Suppressor macrophage treated with lipopolysaccharide for 1 hour (primary cell): ENCODE measurements at places on chromosomes 6 and 20.
A peak's percentile ranks its signal among the peaks of the same experiment; 100 is the strongest.

DNA sequence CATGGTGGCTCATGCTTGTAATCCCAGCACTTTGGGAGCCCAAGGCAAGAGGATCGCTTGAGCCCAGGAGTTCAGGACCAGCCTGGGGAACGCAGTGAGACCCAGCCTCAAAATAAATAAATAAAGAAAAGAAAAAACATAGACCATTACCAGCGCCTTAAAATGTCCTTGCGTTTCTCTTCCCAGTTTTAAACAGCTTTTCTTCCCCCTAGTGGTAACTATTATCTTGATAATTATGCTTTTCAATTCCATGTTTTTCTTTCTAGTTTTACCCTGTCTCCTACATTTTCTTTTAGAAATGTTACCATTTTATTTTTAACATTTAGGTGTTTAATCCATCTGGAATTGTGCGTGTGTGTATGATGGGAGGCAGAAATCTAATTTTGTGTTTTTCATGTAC lies 24.4 kb downstream of the DNAH8 start:
- peak; percentile 15 for DNase-seq

DNA sequence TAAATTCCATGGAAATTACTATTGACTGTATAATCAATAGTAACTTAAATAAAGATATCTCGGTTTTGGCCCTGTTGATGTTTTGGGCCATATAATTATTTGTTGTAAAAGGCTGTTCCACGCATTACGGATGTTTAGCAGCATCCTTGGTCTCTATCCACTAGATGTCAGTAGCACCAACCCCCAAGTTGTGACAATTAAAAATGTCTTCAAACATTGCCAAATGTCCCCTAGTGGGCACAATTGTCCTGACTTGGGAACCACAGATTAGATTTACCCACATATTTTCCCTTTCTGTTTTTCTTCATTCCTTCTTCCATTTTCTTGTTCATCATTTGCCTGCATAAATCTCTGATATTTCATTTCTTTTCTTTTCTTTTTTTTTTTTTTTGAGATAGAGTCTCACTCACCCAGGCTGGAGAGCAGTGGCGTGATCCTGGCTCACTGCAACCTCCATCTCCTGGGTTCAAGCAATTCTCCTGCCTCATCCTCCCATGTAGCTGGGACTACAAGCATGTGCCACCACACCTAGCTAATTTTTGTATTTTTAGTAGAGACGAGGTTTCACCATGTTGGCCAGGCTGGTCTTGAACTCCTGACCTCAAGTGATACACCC lies 13.6 kb upstream of the WFDC8 start:
- peak; percentile 80 for DNase-seq

DNA sequence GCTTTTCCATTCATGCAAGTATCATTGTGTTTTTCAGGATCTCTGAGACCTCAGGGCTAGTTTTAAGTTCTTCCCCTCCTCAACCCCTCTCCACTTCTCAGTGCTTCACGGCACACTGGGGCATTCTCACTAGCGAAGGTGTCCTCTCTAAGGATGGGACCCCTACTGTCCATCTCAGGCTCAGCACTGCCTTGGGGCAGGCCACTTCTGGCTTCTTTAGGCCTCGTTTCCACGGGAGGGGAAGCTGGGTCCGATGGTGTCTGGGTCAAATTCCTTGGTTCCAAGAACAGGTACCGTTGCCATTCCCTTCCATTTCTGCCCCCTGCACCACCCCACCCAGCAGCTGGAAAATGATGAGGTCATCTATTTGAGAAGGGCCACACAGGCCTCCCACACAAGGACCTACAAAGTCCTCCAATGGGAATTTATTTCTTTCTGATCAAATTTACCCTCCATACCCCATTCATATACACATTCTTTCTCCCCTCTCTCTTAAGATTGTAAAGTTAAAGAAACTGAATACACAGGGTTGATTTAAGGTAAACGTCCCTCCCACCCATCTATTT lies 17.2 kb downstream of the GNAS start:
- no peak for DNase-seq

DNA sequence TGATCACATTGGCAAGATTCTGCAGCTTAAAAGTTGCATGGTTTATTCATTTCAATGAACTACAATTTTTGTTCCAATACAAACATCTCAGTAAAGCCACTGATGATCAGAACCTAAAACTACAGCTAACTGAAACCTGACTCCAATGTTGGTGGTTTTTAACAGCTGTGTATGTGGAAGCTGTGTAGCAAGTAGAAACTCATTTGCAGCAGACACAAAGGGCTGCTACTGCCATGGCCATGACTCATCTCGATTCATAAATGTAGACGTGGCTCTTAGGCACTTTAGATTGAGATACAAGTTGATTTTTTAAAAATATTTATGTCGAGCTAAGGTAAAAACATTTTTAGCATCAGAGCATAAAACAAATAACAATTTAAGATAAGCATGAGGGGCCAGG lies 19.5 kb upstream of the MAP3K4 start:
- no peak for DNase-seq

- peak; percentile 3 for DNase-seq
Measured at GRCh38 chr6:27650620-27651370, 177.9 kb upstream of the ZNF184 start.

GRCh38 chr20:54323227-54323734 lies 115.4 kb downstream of the PFDN4 start:
- no peak for DNase-seq

DNA sequence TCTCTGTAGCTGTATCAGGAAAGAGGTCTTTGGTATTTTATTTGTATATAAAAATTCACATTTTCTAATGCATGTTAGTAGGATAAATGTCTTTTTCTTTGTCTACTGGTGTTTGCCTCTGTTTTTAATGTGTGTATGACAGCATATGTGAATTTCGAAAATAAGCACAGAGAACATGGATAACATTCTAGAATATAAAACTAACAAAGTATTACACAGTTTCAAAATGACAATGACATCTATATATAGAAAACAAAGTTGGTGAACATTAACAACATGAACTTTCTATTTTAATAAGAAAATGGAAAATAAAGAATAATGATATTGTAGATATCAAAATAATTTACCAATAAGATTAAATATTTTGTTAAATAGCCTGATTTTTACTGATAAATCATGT lies 608.0 kb downstream of the COL12A1 start:
- DNase-seq = no peak

DNA sequence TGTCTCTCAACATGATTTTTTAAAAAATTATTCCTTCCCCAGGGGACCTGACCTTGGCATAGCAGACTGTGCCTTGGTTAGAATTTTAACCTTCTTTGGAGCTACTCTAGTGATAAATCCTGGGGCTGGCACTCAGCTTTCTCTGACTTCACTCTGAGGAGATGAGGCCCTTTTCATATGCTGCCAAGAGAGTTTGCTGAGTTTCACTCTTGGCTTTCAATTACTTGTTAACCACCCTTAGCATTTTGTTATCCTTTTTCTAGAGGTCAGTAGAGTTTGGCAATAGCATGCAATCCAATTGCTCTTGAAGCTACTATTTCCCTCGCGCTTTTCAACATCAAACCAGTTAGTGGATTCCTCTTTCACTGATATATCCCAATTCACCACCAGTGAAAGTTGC lies 920.3 kb downstream of the EYS start:
- no peak for DNase-seq

DNA sequence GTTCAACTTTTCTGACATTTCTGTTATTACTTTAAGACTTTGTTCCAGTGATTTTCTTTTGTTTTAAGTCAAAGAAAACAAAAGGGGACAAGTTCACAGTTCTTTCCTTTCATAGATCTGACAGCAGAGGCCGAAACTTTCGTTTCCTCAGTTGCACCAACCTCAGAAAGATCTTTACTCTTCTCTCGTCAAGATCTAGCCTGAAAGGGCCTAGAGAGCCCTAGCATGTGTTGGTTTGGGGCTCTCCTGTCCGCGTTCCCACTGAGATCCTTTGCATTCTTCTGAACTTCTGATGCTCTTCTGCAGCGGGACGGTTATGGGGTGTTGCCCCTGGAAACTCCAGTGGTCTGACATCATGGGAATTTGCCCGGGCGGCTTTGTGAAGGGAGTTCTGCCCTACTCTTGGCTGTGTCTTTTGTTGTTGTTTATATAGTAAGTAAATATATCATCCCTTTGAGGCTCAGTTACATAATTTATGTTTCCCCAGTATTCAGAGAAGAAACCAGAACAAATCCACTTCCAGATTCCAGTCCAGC lies 129.1 kb downstream of the SASH1 start:
- no peak for DNase-seq

GRCh38 chr6:110542311-110543024 lies 66.1 kb upstream of the SLC22A16 start:
- no peak for DNase-seq

DNA sequence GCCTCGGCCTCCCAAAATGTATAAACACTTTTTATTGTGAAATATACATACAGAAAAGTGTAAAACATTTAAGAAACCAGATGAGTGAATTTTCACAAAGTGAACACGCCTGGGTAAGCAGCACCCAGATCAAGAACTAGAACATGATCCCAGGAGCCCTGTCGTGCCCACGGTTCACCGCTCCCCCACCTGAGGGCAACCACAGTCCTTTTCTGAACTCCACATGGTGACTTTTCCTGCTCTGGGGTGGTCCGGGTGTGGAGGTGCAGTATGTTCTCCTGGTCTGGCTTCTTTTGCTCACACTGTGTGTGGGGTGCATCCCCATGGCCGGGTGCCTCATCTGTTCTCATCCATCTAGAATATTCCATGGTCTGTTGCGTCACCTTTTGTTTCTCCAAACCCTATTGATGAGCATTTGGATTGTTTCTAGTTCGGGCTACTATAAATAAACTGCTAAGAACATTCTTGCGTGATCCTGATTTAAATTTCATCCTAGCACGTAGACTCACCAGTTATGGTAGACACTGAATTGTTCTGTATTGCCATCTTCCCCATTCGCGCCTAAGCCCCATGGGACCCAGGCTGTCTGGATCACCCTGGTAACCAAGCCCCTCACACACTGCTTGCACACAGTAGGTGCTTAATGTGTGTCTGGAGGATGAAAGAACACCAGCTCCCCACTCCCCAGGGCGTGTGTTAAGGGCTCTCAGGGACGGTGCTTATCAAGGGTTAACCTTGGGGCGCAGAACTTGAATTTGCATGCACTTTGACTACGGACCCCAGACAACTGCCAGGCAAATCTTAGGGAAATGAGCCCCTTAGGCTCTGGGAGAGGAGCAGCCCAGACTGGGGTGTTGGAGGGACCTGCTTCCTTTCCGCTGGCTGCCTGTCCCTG lies 56.2 kb downstream of the CTCFL start:
- no peak for DNase-seq

DNA sequence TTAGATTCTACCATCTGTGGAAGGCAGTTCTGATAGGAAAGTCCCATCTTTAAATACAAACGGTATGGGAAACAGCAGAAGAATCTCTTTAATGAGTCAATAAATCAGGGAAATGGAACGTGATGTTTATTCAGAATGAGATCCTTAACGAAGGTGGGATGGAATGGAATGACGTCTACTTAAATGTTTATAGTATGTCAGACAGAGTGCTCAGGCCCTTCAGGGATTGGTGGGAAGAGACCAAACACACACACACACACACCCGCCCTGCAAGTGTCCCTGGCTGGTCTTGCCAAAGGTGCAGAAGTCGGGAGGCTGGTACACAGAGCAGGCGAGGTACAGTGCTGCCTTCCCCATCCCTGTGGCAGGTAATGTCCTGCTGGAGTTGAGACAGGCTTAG lies 164.0 kb downstream of the FARS2 start:
- DNase-seq = no peak

DNA sequence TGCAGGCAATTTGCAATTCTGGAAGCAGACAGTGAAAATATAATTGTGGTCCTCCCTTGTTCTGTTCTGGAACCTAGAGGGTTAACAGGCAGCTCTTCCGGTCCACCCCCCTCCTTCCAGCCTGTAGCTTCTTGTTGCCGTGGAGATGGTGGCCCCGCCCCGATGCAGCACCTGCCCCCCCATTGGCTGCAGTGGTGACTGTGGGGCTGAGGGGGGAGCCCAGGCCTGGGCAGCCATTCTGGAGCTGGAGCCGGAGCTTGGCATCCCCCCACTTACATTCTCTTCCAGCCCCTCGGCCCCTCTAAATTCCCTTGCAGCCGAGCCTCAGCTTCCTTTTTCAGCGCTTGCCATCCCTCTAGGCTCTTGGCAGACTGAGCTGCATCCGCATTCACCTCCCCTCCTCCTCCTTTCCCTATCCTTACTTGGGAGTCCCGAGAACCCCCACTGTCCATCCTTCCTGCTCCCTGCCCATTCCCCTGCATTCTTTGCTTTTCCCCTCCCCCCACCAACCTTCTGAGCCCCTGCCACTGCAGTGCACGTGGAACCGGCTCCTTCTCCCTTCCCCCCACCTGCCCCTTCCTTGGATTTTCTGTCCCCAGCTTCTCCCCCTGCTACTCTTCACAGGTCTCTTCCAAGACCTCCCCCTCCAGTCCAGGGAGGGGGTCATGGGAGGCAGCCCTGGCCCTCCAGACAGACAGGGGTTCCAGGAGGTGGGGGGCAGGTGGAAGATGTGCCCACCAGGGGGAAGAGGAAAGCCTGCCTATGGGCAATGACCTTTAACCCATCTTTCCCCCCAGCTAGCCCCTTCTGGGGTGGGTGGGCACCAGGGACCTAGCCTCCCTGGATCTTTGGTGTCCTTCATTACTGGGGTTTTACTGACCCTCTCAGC lies 11.4 kb downstream of the SYNGAP1 start:
- peak; percentile 47 for DNase-seq

DNA sequence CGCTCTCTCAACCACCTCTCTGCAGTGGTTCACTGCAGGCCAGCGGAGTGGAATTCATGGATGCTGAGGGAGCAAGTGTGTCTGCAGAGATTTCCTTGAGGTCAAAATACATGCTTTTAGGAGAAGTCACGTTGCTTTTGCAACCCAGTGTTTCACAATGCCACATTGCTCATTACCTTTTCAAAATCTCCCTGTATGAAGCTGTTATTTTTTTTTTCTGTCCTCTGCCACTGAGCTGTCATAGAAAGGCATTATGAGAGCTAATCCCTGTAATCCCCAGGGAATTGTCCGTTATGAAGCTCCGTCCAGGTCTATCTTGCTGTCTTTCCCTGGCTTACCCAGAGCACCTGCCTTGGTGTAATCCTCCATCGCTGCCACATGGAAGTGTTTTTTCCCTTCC lies 60.5 kb upstream of the SLC22A23 start:
- DNase-seq = peak; percentile 18

GRCh38 chr6:11324453-11325015 lies 92.1 kb upstream of the NEDD9 start:
- peak; percentile 30 for DNase-seq

DNA sequence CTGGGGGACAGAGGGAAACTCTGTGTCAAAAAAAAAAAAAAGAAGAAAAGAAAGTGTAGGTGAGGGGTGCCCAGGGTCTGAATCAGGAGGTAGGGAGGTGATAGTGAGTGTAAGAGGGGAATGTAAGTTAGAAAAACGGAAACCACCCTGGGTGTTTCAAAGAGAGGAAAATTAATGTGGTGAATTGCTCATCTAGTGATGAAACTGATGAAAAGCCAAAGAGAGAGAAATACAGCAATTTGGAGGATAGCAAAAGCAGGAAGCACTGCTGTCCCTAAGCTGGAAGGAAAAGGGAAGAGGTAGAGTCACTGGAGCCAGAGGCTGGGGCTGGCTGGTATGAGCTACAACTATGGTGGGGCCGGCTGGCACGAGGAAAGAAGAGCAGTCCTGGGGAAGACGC lies 85.0 kb upstream of the CEP85L start:
- DNase-seq = peak; percentile 72

GRCh38 chr6:130140084-130140483 lies 82.7 kb downstream of the SAMD3 start:
- peak; percentile 44 for DNase-seq

- DNase-seq = peak; percentile 91
Measured at GRCh38 chr20:64083378-64083803, 807 bp downstream of the LKAAEAR1 start.

- DNase-seq = peak; percentile 2
Measured at GRCh38 chr6:90701146-90701781, 114.4 kb upstream of the MAP3K7 start.

- DNase-seq = no peak
Measured at GRCh38 chr20:53757472-53757913, 163.9 kb upstream of the ZNF217 start.
